ENCODE measurements at places on chromosomes 5 and 9. TPM values are rescaled to one million over a fixed set of nuclear protein-coding genes. Genes with fewer than 3 reads are reported as not detected.

- DNase-seq = peak; percentile 9
These were observed 52.2 kb upstream of the ANGPTL2 start for GRCh38 chr9:127174386-127175318.

GRCh38 chr5:123264394-123264793, 158.8 kb downstream of the CEP120 start:
- no peak for DNase-seq

PCDHGA3 gene
- 31.8 TPM for total RNA-seq

FOXD4L5 gene
- 0.24 TPM for total RNA-seq

DNA sequence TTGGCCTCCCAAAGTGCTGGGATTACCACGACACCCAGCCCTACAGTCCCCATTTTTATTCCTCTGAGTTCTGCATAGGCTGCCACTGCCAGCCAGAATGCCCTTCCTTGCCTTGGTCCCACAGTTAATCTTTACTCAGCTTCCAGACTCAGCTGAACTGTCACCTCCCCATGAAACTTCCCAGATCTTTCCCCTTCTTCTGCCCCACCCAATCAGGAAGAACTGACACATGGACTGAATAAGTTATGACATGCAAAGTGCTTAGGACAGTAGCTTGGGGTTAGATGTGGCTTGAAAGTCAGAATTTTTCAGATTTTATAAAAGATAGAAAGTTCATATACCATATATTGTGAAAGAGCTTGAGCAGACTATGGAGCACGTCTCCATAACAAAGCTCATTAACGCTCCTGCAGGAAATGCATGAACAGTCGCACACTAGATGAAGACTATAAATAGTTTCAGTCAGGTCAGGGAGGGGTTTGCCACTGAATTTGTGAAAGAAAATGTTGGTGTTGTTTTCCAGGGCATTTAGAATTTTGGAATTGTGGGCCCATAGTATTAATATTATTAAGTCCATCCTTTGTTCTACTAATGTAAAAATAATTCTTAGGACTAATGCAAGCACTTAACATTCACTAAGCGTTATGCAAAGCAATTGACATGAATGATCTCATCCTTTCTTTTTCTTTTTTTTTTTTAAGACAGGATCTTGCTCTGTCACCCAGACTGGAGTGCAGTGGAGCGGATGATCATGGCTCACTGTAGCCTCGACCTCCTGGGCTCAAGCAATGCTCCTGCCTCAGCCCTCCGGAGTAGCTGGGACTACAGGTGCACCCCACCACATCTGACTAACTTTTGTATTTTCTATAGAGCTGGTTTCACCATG, 36.1 kb upstream of the DENND1A start:
- DNase-seq = no peak

- no peak for DNase-seq
These were observed 336.3 kb downstream of the IRX1 start for GRCh38 chr5:3931976-3932375.

DNA sequence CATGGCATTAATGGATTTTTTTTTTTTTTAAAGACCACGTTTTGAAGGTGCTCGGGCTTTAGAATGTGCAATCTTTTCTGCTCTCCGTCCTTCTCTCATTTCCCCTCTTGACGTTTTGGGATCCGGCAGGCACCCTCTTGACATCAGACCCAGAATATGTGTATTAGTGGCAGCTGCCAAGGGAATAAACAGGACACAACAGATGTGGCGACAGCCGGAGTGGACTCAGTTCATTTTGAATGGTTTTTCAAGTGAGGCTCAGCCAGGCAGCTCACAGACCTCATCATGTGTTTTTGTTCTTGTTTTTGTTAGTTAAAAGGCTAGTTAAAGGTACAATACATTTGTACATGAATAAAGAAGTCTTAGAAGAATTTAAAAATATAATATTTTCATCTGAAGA, 365.0 kb upstream of the SEMA6A start:
- no peak for DNase-seq

DNA sequence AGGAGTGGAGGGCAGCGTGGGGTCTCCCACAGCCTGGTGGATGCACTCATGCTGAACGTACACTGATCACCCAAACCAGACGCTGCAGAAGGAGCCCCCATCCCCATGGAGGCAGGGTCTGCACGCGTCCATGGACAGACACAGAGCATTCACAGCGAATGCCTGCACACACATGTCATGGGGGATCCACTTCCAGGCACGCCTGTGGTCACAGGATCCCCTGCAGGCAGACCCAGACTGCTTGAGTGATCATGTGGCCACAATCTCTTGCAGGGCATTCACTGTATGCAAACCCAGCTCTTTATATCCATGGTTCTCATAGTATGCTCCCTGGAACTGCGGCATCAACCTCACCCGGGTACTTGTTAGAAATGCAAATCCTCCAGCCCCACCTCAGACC, 5.4 kb downstream of the SNCB start:
- no peak for DNase-seq

FOXI1 gene
- 0.19 TPM for total RNA-seq

AK3 gene
- 18.3 TPM for total RNA-seq

GRCh38 chr5:139998837-139999236, 44.3 kb downstream of the NRG2 start:
- DNase-seq = no peak

DNA sequence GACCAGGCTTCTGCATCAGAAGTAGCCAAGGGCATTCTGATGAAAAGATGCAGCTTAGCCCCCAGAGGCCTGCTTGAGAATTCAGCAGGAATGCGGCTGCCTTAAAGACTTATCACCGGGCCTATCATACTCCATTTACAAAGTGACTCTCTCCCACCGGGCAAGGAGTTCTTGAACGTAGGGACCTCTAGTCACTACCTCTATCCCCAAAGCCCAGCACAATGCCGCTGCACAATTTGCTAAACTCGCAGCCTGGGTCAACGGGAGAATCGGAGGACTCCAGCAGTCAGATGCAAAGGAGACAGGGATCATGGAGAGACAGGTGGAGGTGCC, 661 bp downstream of the PDCL start:
- DNase-seq = peak; percentile 31

- peak; percentile 62 for DNase-seq
These were observed 26.4 kb downstream of the PTGR1 start for GRCh38 chr9:111572950-111573604.

GRCh38 chr5:54822324-54822687, 163.1 kb downstream of the ESM1 start:
- DNase-seq = no peak

DNA sequence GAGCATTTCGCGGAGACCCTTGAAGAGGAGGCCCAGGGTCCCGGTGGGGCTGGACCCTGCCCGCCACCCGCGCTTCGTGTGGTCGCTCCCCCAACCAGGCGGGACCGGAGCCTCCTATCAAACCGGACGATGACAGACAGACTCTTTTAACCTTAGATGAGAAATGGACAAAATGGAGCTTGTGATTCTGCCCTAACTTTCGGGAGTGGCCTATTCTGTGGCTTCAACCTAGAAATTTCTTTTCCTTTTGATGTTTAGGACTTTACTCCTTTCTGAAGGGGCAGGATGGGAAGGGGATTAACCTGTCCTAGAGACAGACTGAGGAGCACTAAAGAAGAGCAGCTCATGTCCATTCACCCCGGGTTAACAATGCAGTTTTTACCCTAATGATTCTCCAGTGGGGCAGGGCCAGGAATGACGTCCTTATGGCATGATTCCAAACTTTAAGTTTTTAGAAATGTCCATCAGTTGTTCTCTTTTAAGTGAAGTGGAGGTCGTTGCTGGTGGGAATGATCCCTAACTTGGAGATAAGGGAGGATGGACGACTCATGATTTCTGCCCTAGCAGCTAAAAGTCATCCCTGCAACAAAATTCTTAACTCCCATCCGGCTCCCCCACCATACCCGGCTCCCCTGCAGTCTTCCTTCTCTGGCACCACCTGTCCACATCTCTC, 1.0 kb downstream of the NIPSNAP3A start:
- DNase-seq = no peak

LCN9 gene
- not detected for total RNA-seq

DNA sequence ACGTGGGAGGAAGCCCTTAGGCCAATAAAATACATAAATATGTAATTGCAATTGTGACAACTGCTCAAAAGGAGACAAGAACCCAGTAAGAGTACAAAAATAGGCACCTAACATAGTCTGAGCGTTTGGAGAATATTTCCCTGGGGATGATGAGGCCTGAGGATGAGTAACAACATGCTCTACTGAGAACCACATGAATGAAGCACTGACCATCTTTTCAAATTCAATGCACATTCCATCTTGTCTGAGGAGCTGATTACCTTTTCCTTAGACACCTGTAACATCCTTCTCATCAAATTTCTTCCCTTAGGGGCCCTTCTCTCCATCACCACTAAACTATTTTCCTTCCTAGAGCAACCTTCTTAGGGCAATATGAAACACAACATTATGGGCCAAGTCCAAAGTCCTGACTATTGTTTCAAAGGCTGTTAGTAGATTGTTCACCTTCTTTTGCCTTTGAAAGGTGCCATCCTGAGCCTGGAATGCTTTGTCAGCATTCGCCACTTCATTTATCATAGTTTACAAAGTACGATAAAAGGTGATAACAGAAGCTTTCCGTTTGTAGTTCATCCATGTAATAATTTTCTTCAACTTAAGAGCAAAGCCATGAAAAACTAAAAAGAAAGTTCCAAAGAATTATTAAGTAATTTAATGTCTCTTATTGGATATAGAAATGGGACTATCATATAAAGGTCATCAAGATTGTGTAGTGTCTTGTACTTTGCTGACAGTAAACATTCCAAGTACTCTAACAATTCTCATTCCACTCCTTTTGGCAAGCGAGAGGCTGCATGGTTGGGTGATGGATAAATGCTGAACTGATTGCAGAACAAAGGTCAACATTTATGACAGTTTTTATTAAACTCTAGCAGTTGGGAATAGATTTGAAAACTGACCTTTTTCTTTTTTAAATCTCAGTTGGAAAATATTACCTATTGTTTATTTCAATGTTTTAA, 471.3 kb downstream of the PDE4D start:
- no peak for DNase-seq

GRCh38 chr9:7996558-7996957, 197.0 kb upstream of the DMAC1 start:
- DNase-seq = no peak
